ENCODE measurements at places on chromosomes 5 and 9.

GRCh38 chr5:95958310-95959014 lies 3.2 kb downstream of the ELL2 start:
- DNase-seq: no peak

DNA sequence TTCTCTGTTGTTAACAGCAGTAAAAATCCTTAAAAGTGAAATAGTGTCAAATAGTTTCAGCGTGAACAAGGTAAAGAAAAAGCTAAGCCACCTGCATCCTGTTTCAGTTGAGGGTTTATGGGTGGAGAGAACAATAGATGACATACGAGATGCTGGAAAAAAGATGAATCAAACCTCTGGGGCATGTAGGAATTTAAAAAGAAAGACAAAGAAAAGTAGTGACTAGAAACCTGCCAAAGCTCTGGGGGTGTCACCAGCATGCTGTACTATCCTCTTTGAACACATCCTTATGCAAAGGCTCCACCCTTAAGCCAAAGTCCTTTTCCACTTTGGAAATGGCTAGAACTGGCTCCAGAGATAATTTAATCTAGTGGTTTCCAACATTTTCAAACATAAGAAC lies 22.2 kb downstream of the SCAI start:
- DNase-seq: no peak

- no peak for DNase-seq
These were observed 111.3 kb downstream of the EGFLAM start for GRCh38 chr5:38369692-38370091.

- DNase-seq: no peak
These were observed 34.3 kb upstream of the RPS23 start for GRCh38 chr5:82312373-82312856.

- DNase-seq: peak; percentile 13
These were observed 29.0 kb upstream of the CCNG1 start for GRCh38 chr5:163408311-163408923.

DNA sequence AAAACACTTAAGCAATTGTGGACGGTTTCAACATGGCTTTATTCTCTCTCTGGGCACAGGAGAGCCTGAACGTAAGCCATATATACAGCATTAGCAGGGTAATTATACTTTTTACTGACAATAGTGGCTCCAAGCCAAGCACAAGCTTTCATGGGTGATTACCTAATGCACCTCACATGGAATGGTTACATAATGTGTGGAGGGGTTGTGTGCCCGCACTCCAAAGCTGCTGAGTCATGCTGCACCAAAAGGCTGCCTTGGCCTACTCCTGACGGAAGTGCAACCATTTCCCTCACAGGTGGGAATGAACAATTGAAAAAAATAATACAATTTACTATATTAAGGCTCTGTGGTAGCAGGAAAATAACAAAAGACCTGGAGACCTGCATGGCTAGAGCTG lies 86.5 kb upstream of the ATP10B start:
- no peak for DNase-seq

GRCh38 chr5:124905256-124906130 lies 159.1 kb upstream of the ZNF608 start:
- DNase-seq: no peak

- no peak for DNase-seq
These were observed 184.6 kb upstream of the PUM3 start for GRCh38 chr9:3028535-3028934.

DNA sequence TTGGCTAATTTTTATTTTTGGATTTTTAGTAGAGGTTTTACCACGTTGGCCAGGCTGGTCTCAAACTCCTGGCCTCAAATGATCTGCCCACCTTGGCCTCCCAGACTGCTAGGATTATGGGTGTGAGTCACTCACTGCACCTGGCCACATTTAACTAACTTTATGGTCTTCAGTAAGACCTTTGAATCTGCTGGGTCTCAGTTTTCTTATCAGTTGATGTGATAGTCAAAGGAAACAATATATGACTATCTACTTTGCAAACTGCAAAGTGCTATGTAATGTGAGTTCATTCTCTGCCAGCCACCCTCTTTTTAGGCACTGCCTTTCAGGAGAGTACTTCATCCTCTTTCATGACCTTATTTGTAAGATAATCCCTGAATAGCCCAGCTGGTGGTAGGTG lies 474.7 kb downstream of the PDE4D start:
- DNase-seq: no peak

DNA sequence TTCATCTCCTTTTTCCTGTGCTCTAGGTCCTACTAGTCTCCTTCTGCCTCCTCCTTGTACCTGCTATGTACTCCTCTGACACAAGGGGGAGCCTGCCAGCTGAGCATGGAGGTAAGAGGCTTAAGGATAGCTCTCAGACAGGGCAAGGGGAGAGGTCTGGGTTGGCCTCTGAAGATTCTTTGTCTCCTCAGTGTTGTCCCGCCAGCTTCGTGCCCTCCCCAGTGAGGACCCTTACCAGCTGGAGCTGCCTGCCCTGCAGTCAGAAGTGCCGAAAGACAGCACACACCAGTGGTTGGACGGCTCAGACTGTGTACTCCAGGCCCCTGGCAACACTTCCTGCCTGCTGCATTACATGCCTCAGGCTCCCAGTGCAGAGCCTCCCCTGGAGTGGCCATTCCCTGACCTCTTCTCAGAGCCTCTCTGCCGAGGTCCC lies 3.8 kb downstream of the CREB3 start:
- DNase-seq: peak; percentile 49

- DNase-seq: no peak
These were observed 129.4 kb downstream of the LPAR1 start for GRCh38 chr9:110908894-110909293.

DNA sequence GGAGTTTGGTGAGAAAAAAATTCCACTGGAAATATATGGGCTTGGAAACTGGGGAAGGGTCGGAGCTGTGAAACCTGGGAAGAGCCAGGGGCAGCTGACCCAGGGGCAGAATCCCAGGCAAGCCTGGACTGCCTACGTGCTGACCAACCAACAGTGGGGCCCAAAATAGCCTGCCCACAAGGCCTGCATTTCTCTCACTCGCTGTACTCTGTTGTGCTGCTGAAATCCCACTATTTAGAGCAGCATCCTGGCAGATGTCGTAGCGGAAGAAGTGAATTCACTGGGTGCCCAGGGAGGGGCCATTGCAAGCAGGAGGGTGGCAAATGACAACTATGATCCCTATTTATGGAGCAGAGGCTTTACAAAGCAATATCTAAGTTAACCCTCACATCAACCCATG lies 9.5 kb downstream of the GDNF start:
- DNase-seq: no peak

GRCh38 chr9:69546265-69546664 lies 125.9 kb downstream of the APBA1 start:
- no peak for DNase-seq

GRCh38 chr9:77901771-77902170 lies 129.8 kb downstream of the GNAQ start:
- DNase-seq: no peak

- no peak for DNase-seq
These were observed 531.1 kb downstream of the RASEF start for GRCh38 chr9:82531795-82532194.

DNA sequence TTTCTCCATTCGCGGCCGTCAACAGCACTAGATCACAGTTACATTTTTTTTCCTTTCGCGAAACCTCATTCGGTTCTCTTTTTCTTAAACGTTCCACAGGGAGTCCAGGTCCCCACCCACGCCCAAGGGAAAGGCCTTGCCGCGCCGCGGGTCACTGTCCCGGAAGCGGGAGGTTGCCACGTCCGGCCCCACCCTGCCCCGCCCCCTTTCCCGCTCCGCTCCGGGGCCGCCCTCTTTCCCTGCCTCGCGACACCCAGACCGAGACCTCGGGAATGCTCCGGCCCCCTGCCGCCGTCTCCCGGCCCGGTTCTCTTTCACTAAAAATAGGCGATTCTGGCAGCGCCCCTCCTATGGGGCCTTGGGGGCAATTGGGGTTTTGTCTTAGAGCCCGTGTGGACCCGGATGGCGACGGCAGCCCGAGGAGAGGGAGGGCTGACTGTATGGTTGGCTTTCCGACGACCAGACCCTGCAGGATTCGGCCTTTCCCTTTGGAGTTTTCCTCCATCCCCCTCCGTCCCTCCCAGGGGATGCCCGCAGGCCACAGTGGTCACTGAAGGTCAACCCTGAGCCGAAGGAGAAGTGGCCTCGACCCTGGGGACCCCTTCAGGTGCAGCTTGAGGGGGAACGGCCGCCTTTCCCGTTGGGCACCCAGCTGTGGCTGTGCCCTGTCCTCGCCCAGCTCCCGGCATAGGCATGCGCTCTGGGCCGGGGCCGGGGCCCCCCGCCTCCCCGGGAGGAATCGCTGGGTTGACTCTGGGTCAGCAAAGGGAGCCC lies 2.8 kb upstream of the RACK1 start:
- no peak for DNase-seq

DNA sequence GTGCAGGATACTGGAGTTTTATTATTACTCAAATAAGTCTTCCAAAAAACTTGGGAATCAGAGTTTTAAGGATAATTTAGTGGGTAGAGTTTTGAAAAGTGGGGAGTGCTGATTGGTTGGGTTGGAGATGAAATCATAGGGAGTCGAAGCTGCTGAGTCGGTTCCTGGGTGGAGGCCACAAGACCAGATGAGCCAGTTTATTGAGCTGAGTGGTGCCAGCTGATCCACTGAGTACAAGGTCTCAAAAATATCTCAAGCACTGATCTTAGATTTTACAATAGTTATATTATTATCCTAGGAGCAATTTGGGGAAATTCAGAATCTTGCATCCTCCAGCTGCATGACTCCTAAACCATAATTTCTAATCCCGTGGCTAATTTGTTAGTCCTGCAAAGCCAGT lies 804.9 kb upstream of the SEMA6A start:
- DNase-seq: no peak

GRCh38 chr9:111974092-111974681 lies 77.6 kb downstream of the UGCG start:
- DNase-seq: no peak

- no peak for DNase-seq
These were observed 163.7 kb downstream of the ROR2 start for GRCh38 chr9:91786132-91786896.

- peak; percentile 24 for DNase-seq
These were observed 34.7 kb downstream of the LHX3 start for GRCh38 chr9:136170006-136170901.

- no peak for DNase-seq
These were observed 617.9 kb upstream of the CDH18 start for GRCh38 chr5:20605732-20606525.

GRCh38 chr5:127583866-127584265 lies 65.0 kb upstream of the CTXN3 start:
- no peak for DNase-seq

GRCh38 chr9:127036437-127036836 lies 86.0 kb downstream of the ANGPTL2 start:
- DNase-seq: no peak

DNA sequence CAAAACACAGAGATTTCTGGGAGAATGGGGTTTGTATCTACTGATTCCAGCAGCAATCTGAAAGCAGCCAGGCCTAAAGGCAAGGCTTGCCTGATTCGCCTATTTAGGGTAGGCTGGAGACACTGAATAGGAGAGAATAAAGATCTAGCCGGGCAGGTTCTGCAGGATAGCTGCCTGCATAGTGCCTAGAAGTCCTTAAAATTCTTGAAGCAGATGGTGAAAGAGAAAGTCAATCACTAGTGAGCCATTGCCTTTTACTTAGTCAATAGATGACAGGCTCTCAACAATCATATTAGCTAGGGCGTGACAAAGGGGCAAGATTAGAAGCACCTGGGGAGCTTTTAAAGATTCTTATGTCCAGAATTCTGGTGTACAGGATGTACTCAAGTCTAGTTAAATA lies 522.7 kb downstream of the HTR1A start:
- no peak for DNase-seq

GRCh38 chr5:36199620-36200019 lies 42.1 kb downstream of the NADK2 start:
- DNase-seq: no peak

DNA sequence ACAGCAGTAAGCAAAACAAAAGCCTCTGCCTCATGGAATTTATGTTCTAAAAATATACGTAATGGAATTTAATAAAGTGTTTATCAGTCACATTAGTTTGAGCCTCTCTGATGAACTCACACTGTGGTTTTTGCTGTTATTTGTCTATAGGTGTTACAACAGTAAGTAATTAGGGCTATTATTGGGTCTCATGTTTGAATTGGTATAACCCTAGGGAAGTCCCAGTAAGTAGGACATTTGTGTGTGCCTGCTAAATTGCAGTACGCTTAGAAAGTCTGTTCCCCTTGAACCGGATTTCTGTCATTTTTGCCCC lies 197.6 kb downstream of the NR3C1 start:
- DNase-seq: no peak

- DNase-seq: no peak
These were observed 50.8 kb downstream of the ERAP1 start for GRCh38 chr5:96756985-96757384.

All from stimulated activated naive CD4-positive, alpha-beta T cell treated with Interleukin-2 at 50 U/mL for 16 hours (primary cell).